ENCODE measurements at places on chromosomes 16 and 17.
A peak's percentile ranks its signal among the peaks of the same experiment; 100 is the strongest.

DNA sequence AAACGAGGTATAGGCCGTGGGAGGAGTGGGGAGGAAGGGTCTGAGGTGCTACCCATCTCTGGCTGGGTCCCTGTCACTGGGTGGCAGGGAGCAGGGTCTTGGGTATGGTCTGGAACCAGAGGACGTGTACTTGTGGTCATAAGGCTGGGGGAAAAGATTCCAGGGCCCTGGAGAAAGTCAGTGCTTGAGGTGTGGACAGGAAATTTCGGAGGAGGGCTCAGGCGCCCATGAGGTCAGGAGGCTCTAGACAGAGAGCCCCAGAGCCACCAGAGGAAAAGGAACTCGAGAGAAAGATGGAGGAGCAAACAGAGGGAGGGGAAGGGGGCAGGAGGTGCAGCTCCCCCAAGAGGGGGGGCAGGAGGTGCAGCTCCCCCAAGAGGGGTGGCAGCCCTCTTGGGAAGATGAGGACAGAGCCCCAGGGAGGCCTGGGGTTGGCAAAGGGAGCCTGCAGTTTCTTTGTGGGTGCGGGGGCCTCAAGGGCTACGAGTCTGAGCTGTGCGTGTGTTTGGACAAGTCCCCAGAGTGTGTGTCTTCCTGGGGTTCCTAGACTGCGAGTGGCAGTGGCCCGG lies 683 bp upstream of the SLC7A6 start:
- no peak for DNase-seq

- peak; percentile 82 for DNase-seq
Observed at GRCh38 chr17:1627182-1627981, 1.3 kb downstream of the SLC43A2 start.

GRCh38 chr17:6069539-6070429 lies at the start of gene WSCD1:
WSCD1 (plus strand) TSS chr17:6070379; CDS start chr17:6080659, 10,280 bp downstream.
- peak; percentile 45 for DNase-seq

DNA sequence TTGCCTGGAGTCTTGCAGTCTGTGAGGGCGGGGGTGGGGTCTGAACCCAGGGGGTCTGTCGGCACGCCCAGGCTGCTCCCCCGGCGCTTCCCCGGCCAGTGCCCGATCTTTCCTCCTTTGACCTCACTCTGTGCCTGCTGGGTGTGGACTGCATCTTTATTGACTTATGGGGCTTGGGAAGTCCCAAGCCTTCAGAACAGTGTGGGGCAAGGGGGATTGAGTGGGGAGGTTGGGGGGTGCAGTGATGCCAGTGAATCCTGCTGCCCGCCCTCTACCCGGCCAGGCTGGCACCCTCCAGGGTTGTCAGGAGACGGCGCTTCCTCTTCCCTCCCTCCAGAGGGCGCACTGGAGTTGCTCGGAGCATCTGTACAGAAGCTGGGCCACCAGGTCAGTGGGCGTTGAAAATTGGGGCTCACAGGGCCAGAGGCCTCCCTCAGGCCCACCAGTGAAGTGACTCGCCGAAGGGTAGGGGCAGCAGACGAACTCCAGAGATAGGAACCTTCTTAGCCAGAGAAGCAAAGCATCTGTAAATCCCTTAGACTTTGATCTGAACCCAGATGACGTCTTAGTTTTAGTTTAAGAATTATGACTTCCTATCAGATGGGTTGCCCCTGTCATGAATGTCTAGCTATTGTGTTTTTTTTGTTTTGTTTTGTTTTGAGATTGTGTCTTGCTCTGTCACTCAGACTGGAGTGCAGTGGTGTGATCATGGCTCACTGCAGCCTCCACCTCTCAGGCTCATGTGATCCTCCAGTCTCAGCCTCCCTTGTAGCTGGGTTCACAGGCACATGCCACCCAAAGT lies 184.8 kb upstream of the CIBAR2 start:
- peak; percentile 62 for DNase-seq

DNA sequence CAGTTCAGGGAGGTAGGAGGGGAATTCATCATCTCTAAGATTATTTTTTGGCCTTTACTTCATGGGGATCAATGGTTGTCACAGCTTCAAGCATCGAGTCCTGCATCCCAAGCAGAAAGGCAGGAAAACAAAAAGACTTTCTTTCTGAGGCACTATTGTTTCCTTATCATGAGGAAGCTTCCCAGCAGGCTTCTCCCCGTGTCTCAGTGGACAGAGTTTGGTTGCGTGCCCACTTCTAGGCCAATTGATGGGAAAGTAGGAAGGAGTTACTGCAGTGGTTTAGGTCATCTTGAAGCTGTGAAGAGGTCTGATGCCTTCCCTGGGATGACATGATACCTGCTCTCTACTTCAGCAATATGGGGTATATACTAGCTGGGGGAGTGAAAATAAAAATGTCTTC lies 175.3 kb upstream of the CDH13 start:
- DNase-seq: peak; percentile 20

DNA sequence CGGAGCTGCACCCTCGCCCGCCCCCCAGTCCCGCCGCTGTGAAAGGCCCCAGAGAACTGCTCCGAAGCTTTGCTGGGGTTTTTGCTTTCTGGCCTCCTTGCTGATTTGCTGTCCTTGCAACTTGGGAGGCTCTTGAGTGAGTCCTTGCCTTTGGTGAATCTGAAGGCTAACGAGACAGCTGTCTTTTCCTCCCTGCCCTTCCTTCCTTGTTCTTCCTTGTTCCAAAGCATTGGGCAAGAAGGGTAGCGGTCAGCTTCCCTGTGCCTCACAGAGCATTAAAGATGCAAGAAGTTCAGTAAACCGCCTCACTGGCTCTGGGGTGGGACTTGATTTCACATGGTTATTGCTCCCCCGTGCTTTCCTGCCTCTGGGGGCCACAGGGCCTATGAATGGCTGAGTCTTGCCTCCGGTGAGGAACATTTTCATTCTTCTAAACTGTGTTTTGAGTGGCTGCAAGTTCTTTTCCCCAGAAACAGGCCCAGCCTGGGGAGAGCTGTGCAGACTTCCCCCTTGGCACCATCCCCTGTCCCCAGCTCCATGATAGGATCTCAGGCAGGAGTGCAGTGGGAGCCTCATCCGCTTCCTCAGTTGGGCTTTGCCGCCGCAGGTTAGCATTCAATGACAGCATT lies 1.4 kb downstream of the YPEL2 start:
- peak; percentile 58 for DNase-seq

DNA sequence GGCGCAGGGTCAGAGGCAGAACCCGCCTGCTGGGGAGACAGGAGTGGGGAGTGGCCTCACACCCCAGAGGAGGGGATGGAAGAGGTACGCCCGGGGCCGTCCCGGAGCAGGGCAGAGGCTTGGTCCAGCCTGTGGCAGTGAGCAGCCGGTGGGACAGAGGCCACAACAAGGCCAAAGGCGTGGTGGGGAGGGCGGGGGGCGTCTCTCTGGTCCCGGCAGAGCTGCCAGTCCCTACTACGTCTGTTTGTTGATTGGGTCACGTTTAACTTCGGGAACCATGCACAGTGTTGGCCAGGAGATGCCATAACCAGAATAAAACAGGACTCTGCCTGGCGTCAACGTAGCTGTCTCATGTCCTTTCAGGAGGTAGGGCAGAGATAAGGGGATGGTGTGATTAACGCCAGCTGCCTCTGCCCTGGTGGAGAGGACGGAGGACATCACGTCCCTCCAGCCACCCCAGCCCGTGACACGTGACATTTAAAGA lies 192.8 kb downstream of the BANP start:
- no peak for DNase-seq

DNA sequence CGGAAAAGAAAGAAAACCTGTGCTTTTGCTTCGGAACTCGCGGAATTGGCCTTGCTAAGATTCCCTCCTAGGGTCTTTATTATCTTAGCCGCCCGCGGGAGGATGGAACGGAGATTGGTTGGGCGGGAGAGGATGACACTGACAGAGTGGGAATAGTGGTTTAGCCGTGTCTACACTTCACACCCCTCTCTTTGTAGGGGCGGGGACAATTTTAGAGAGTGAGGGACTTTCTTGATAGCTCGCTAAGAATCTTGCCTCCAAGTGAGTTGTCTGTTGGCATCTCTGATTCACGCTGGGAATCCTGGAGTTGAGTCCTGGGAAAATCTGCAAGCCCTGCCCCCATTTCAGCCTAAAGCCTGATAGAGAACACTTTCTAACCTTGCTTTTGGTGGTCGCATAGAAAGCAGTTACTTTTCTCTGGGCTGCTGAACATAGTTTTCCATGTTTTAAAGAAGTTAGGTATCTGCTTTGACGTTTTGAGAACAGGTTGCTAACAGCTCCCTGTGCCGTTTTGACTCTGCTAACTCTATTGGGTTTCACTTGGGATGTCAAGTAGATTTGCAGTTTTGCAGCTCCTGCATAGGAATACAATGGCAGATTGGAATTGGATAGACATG lies 697 bp downstream of the NOL11 start:
- DNase-seq: no peak

DNA sequence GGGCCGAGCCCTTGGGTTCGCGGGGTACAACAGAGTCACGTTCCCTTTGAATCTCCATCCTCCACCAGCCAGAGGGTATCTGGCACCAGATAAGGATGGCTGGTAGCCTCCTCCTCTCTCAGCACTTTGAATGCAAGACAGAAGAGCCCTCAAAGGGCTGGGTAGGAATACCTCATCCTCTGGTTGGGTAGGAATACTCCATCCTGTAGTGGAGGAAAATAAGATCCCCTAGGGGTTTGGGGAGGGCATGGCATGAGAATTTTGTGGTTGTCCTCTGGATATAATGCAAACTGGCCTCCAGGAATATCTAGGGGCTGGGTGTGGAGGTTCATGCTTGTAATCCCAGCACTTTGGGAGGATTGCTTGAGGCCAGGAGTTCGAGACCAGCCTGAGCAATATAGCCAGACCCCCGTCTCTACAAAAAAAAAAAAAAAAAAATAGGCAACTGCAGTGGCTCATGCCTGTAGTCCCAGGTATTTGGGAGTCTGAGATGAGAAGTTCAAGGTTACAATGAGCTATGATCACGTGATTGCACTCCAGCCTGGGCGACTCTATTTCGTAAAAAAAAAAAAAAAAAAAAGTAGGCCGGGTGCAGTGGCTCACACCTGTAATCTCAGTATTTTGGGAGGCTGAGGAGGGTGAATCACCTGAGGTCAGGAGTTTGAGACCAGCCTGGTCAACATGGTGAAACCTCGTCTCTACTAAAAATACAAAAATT lies 2.7 kb downstream of the IGFBP4 start:
- no peak for DNase-seq

- DNase-seq: peak; percentile 53
Observed at GRCh38 chr16:63361032-63361624, 1324.9 kb upstream of the CDH8 start.

- peak; percentile 59 for DNase-seq
Observed at GRCh38 chr17:740240-741017, 8.0 kb downstream of the TLCD3A start.

Measured in Ammon's horn (tissue), 1 donor.